ENCODE measurements at places on chromosomes 4 and X. TPM values are rescaled to one million over a fixed set of nuclear protein-coding genes. Genes with fewer than 3 reads are reported as not detected.
A peak's percentile ranks its signal among the peaks of the same experiment; 100 is the strongest.

DNA sequence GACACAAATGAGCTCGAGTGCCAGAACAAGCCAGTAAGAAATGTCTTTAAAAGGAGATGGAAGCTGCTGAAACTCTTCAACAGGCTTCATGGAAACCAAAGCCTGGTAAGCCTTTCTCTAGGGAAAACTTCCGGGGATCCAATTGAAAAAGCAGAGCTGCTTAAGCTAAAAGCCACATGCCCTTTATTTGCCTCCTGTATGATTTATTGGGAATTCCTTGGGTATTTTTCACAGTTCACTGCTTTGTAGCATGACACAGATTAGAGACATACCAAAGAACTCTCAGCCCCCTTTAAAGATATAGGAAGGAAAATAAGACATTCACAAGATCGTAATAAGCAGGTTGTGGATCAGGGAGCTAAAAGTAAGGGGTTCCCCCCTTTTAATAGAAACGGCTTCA, 6.5 kb upstream of the ARHGAP6 start:
- H3K4me1 ChIP-seq = no peaks in the 10 kb centered on the region
- H3K36me3 ChIP-seq = no peaks in the 10 kb centered on the region
- H3K4me3 ChIP-seq = no peak overlapping the region
- peaks cover 19% of the 10 kb centered on the region for H3K27me3 ChIP-seq

GRCh38 chrX:136767104-136767941, 13.4 kb downstream of the ARHGEF6 start:
- peak overlapping the region; percentile 92 for H3K27ac ChIP-seq
- H3K27me3 ChIP-seq = no peaks in the 10 kb centered on the region
- peak overlapping the region; percentile 77 for H3K4me3 ChIP-seq
- H3K4me1 ChIP-seq = peaks cover 30% of the 10 kb centered on the region

GRCh38 chrX:14753441-14753840, 119.4 kb downstream of the FANCB start:
- no peaks in the 10 kb centered on the region for H3K4me1 ChIP-seq
- no peak overlapping the region for H3K27ac ChIP-seq
- no peaks in the 10 kb centered on the region for H3K36me3 ChIP-seq
- no peaks in the 10 kb centered on the region for H3K27me3 ChIP-seq
- no peak overlapping the region for H3K4me3 ChIP-seq

GRCh38 chr4:17636696-17637622, 22.5 kb downstream of the MED28 start:
- H3K27me3 ChIP-seq = no peaks in the 10 kb centered on the region
- no peak overlapping the region for H3K27ac ChIP-seq
- H3K4me1 ChIP-seq = peaks cover 7% of the 10 kb centered on the region
- DNase-seq = peak; percentile 67

GRCh38 chrX:123878252-123878721, 18.4 kb downstream of the XIAP start:
- H3K27ac ChIP-seq = no peak overlapping the region
- peaks cover 39% of the 10 kb centered on the region for H3K4me1 ChIP-seq
- no peaks in the 10 kb centered on the region for H3K27me3 ChIP-seq
- DNase-seq = no peak
- H3K36me3 ChIP-seq = no peaks in the 10 kb centered on the region

GRCh38 chrX:132737743-132738142, 220.7 kb downstream of the HS6ST2 start:
- no peak overlapping the region for H3K4me3 ChIP-seq
- no peak for DNase-seq
- H3K36me3 ChIP-seq = no peaks in the 10 kb centered on the region
- H3K4me1 ChIP-seq = no peaks in the 10 kb centered on the region
- H3K27ac ChIP-seq = no peak overlapping the region

DNA sequence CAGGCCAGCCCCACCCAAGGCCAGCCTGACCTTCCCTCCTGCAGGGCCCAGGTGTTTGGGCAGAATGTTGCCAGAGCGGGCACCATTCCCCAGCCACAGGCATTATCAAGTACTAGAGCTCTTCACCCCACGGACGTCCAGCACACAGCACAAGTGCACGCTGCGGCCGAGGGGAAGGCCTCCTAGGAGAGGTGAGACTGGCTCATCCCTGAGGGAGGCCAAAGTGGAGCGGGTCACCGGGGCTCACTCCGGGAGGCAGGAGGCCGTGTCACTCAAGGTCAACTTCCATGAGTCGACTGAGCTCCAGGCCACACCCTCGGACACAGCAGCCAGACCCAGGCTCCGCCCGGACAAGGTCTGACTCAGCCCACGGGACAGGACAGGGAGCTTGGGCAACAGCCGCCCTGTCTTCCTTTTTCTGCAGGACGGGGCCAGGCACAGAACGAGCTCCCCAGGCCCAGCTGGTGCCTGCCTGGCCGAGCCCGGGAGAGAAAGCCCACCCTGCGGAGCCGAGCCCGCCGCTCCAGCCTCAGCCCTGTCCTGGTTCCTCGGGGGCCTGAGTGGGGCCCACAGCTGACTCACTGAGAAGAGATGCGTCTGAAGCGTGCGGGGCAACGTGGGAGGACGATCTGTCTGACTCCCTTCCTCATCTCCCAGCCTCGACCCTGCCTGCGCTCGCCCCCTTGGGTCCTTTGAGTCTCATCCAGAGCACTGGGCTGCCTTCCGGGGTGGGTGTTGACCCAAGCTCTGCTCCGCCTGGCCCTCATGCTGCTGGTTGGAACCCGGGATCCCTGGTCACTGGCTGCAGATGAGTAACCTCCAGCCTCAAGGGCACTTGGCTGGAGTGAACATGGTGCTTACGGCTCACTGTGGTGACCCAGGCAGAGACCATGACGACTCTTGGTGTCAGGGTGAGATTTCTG, 1.6 kb downstream of the SLC49A3 start:
- peak; percentile 89 for DNase-seq
- peak overlapping the region; percentile 7 for H3K4me3 ChIP-seq
- H3K36me3 ChIP-seq = no peaks in the 10 kb centered on the region
- peak overlapping the region; percentile 85 for H3K27ac ChIP-seq

DNA sequence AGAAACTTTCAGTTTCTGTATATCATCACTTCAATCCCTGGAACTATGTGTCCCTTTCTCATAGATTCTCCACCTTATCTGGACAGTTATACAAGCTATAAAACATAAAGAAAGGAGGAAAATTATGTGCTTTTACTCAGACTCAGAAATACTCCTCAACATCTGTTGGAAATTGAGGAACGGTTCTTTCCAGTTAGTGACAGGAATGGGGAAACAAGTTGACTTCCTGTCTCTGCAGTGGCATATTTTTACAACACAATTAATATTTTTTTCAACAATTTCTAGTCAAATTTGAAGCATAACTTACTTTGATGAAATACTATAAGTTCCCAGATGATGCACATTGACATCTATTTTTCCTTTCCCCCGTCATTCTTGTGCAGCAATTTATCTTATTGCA, 27.9 kb downstream of the ABHD18 start:
- H3K27ac ChIP-seq = no peak overlapping the region
- H3K27me3 ChIP-seq = no peaks in the 10 kb centered on the region
- H3K4me1 ChIP-seq = no peaks in the 10 kb centered on the region
- H3K4me3 ChIP-seq = no peak overlapping the region
- DNase-seq = no peak

DNA sequence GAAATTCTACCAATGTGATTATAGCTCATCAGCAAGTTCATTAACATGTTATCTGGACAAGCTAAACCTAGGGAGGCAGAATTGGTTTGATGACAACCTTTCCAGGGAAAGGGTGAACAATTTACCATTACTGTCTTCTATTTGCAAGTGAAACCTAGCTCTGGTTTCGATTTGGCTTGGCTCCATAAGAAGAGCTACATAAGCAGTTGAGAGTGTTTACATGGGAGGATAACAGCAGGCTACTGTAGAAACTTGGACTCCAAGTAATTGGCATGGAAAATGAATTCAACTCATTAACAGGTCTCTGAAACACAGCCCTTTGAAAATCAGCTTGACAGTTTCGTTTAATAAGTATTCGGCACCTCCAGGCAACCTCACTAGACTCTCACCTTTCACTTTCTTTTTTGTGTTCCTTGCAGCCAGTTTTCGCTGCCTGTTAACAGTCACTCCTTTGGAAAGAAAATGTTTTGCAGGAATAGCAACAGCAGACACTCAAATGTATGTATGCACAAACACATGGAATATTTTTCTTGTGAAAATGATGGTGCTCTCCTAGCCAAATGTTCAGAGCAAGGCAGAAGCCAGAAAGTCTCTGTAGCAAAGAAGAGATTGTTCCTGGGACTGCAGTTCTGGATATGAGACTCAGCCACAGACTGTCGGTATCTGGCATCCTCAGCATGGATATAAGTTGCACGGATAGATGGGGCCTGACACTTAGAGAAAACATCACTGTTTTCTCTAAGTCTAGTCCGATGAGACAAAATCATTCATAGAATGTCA, 27.5 kb downstream of the POU3F4 start:
- DNase-seq = no peak
- H3K4me1 ChIP-seq = no peaks in the 10 kb centered on the region
- H3K36me3 ChIP-seq = no peaks in the 10 kb centered on the region
- no peak overlapping the region for H3K27ac ChIP-seq

Gene ZBTB33
- total RNA-seq = 5.2 TPM

Gene PRRG1
- total RNA-seq = 8.8 TPM

Gene STPG2
- total RNA-seq = 0.30 TPM
